ENCODE measurements at places on chromosomes 6 and 20. TPM values are rescaled to one million over a fixed set of nuclear protein-coding genes. Genes with fewer than 3 reads are reported as not detected.

Gene FHL5
- total RNA-seq = not detected

Gene TREML2
- total RNA-seq = not detected

Gene ATP9A
- 23.2 TPM for total RNA-seq

Gene TRERF1
- total RNA-seq = 2.9 TPM

Gene GLP1R
- under 0.01 TPM for total RNA-seq

Gene PAK5
- total RNA-seq = not detected

Gene GHRH
- total RNA-seq = not detected

Gene PPIL1
- total RNA-seq = 23.4 TPM

Gene FAM217A
- total RNA-seq = not detected

Gene MAP3K4
- 26.3 TPM for total RNA-seq

Gene HRH3
- not detected for total RNA-seq

Gene DACT2
- 2.7 TPM for total RNA-seq

Gene ARMC2
- 6.2 TPM for total RNA-seq

Gene KCNK5
- total RNA-seq = not detected

Gene STX11
- total RNA-seq = 3.1 TPM

Gene SLC35F1
- total RNA-seq = not detected

Gene DOK5
- total RNA-seq = 35.9 TPM

Gene RBPJL
- total RNA-seq = not detected

Gene HLA-DRA
- total RNA-seq = 0.38 TPM

Gene HMGCLL1
- total RNA-seq = 0.28 TPM

Gene HLA-G
- total RNA-seq = not detected

Gene HLA-DOB
- under 0.01 TPM for total RNA-seq

Gene PSMA7
- 244 TPM for total RNA-seq

Gene GPR63
- 0.28 TPM for total RNA-seq

Gene ORC3
- total RNA-seq = 27.4 TPM

Gene SFTA2
- total RNA-seq = not detected

Gene APOBEC2
- total RNA-seq = not detected

Gene C20orf204
- total RNA-seq = 0.77 TPM

Gene UBE2C
- total RNA-seq = 7.9 TPM

Gene PLAGL1
- total RNA-seq = 16.9 TPM

Gene DSP
- 27.3 TPM for total RNA-seq

Gene C20orf202
- not detected for total RNA-seq

Gene DOP1A
- total RNA-seq = 28.0 TPM

Gene SLC17A3
- not detected for total RNA-seq

Gene FLRT3
- 0.58 TPM for total RNA-seq

Gene SDCBP2
- 2.3 TPM for total RNA-seq

Gene ALDH5A1
- total RNA-seq = 0.96 TPM

Gene DNAH8
- under 0.01 TPM for total RNA-seq

Gene NOTCH4
- 1.5 TPM for total RNA-seq

Gene TUBB
- total RNA-seq = 338 TPM

Gene CD109
- 5.8 TPM for total RNA-seq

Gene LAMA4
- 472 TPM for total RNA-seq

Gene IP6K3
- under 0.01 TPM for total RNA-seq

Gene PPIL4
- total RNA-seq = 42.8 TPM

Gene SLC22A23
- 21.1 TPM for total RNA-seq

Gene GTSF1L
- total RNA-seq = not detected

Gene PDE7B
- total RNA-seq = 60.0 TPM

Gene VGLL2
- not detected for total RNA-seq

Gene ANKRD66
- total RNA-seq = not detected

Gene SLC25A27
- total RNA-seq = 1.5 TPM

Gene CST5
- total RNA-seq = not detected

Gene TAAR5
- not detected for total RNA-seq

Gene CCN2
- 323 TPM for total RNA-seq
